ENCODE measurements at places on chromosomes 11 and 22.

GRCh38 chr22:24066865-24067264, 55.8 kb downstream of the CABIN1 start:
- DNase-seq: no peak

GRCh38 chr11:122785031-122785541, 53.2 kb upstream of the CRTAM start:
- no peak for DNase-seq

DNA sequence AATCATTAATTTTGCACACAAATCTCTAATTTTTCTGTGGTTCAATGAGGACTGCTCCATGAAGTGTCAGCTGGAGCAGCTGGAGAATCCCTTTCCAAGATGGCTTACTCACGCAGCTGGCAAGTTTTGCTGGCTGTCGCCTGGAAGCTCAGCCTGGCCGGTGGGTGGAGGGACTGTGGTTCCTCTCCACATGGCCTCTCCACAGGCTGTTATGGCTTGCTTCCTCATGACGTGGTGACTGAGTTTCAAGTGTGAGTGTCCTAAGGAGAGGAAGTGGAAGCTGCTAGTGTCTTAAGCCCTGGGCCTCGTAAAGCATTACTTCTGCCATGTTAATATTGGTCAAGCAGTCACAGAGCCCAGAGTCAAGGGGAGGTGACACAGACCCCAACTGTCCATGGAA, 14.0 kb upstream of the NRIP3 start:
- DNase-seq: no peak

- DNase-seq: no peak
Measured at GRCh38 chr22:25701056-25701780, 40.8 kb upstream of the MYO18B start.

GRCh38 chr11:71200172-71200716, 52.1 kb downstream of the SHANK2 start:
- DNase-seq: no peak

- DNase-seq: no peak
Measured at GRCh38 chr11:19705936-19706335, 6.7 kb upstream of the NAV2 start.

GRCh38 chr11:43747130-43747802, 66.7 kb downstream of the HSD17B12 start:
- no peak for DNase-seq

DNA sequence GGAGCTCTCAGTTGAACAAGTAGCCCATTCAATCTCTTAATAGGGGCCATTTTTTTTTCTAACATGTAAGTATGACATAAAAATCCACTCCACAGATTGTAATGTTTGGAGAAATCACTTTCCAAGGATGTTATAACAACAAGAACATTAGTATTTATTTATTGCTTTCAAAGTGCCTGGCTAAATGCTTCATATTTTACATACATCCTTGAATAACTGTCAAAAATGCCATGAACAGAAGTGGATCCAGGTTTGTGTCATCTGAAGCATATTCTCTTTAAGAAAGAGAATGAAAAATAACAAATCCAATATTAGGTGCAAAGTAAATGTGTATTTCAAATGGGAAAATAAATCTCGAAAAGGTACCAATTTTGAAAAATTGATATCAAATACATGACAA, 344.0 kb upstream of the FAT3 start:
- DNase-seq: no peak

DNA sequence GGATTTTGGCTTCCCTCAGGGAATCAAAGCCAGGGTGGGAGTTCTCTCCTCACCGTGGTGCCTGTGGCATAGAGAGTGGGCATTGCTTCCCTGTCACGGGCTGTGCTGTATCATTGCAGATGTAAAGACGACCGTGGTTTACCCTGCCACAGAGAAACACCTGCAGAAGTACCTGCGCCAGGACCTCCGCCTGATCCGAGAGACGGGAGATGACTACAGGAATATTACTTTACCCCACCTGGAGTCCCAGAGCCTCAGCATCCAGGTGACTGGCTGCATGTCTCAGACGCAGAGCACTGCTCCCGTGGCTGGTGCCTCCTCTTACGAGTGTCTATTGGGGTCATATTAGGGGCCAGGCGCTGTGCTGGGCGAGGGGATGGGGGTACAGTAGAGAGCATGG, 24.2 kb upstream of the ST3GAL4 start:
- DNase-seq: no peak

DNA sequence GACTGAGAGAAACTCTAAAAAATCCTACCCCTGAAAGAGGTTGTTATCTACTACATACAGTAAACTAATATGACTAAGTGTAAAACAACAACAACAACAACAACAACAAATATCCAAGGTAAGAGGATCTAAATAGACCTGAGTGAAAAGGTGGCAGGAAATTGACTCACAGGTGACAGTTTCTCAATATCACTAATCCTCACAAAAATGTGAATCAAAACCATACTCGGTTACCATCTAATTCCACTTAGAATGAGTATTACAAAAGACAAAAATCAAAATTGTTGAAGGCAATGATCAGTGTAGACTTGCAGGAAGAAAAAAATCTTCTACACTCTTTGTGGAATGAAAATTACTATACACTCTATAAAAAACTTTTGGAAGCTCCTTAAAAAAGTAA, 17.5 kb downstream of the RGL4 start:
- DNase-seq: no peak

- peak; percentile 92 for DNase-seq
Measured at GRCh38 chr22:46084943-46085827, 65.1 kb upstream of the PPARA start.

DNA sequence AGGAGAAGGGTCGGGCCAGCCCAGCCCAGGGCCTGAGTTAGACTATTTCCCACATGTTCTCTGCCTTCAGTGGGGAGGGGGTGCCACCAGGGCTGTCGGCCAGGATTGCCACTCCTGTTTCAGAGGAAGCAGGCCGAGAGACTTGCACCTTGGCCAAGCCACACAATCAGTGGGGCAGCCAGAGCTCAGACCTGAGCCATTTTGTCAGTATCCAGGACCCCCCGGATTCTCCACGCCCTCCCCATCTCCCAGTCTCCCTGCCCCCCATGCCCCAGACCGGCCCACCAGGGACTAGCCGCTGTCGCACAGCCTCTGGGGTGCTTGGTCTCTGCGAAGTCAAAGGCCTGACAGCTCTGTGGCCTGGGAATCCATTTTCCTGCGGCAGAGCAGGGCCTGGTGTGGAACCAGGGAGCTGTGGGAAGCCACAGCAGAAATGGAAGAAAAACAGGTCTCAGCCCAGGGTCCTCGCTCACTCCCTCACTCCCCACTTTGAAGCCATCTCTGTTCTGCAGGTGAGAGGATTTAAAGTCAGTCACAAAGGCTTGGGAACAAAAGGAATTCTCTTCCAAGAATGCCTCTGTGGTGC, 25.5 kb upstream of the MGAT3 start:
- DNase-seq: no peak

DNA sequence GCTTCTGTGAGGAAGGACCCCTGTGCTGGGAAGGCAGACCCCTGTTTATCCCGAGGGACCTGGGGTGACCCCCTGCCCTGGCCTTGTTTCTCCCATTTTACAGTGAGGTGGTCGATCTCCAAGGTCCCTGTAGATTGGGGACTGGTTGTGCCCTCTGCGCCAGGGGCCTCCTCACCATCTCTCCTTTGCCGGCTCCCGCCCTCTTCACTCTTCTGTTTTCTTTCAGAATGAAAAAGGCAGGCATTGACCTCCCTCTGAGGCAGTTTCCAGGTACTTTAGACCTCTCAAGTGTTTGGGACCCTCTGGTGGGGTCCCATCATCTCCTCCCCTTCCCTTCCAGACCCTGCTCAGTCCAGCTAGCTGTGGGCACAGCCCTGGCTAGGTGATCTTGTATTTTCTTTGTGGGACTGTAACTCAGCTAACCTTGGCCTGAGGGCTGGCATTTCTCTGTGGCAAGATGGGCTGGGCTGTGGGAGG, 1.5 kb downstream of the SERPINH1 start:
- no peak for DNase-seq

GRCh38 chr11:108571001-108571400, 22.6 kb downstream of the EXPH5 start:
- DNase-seq: peak; percentile 67

- DNase-seq: no peak
Measured at GRCh38 chr22:45865561-45866125, 111.3 kb downstream of the WNT7B start.

DNA sequence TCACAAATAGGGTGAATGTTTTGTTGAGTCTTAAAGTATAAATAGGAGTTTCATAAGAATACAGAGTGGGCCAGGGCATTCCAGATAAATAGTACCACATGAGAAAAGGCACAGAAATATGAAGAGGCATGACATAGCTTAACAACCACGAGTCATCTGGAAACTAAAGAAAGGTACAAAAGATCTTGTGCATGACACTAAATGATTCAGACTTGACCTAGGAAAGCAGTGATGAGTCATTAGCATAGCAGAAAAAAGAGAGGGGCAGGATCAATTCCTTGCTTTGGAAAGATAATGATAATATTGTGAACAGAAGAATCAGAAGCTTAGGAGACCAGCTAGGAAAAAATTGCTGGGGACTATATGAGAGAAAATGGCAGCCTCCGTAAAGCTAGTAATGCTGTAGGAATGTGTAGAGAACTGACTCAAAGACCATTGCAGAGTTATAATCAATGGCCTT, 47.6 kb upstream of the FIBIN start:
- DNase-seq: peak; percentile 46

DNA sequence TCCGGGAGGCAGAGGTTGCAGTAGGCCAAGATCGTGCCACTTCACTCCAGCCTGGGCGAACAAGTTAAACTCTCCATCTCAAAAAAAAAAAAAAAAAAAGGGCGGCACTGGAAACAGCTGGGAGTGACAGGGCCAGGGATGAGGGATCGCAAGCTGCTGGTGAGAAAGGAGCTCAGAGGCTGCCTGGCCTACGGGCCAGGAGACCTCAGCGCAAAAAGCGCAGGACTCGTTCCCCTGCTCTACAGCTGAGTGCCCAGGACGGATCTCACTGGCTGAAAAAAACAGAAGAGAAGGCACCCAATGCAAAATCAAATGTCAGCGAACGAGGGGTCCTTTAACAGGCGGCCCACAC, 650 bp upstream of the NUP50 start:
- peak; percentile 36 for DNase-seq

GRCh38 chr11:88012456-88012855, 162.8 kb downstream of the RAB38 start:
- no peak for DNase-seq

DNA sequence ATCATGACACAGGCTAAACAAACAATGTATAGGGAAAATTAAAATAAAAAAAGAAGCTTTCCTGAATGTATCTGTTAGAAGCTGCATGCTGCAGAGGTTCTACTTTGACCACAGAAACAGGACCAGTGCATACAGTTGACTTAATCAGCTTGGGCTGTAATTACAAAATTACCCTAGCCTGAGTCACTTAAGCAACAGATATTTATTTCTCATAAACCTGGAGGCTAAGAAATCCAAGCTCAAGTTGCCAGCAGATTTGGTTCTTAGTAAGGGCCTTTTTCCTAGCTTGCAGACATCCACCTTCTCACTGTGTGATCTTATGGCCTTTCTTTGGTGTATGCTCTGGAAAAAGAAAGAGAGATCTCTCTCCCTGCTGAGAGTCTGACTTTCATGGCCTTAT, 946.5 kb upstream of the RAG2 start:
- no peak for DNase-seq

GRCh38 chr11:119361056-119361787, 14.7 kb upstream of the MFRP start:
- peak; percentile 99 for DNase-seq

Data from MCF 10A (cell line).